Nephron progenitor cell (in vitro differentiated cells): ENCODE measurements at places on chromosomes 3 and 15.
A peak's percentile ranks its signal among the peaks of the same experiment; 100 is the strongest.

- no peak for DNase-seq
These were observed 233.5 kb upstream of the WNT5A start for GRCh38 chr3:55720614-55721013.

DNA sequence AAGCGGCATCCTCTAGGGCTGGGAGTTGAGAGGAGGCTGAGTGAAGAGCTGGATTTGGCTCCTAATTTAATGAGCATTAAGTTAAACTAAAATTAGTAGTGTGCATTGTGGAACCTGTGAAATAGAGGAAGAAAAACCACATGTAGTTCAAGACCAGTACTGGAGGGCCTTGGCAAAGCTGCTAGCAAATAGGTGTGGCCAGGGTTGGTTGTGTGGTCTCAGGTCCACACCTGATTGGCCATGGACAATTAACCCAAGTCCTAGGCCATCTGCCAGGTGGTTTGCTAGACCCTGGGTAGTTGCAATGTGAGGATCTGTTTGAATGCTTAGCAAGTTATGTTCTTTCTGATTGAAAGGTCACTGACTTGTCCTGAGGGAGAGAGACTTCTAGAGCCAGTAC is 275.5 kb downstream of the PDCD6IP start:
- no peak for DNase-seq

GRCh38 chr3:25775936-25776335 is 7.3 kb downstream of the NGLY1 start:
- no peak for DNase-seq

- peak; percentile 24 for DNase-seq
These were observed at the start of gene FAH for GRCh38 chr15:80152896-80153876. Gene FAH, plus strand, starts transcription at chr15:80152999. Its CDS starts 56 bp downstream, at chr15:80153055.

DNA sequence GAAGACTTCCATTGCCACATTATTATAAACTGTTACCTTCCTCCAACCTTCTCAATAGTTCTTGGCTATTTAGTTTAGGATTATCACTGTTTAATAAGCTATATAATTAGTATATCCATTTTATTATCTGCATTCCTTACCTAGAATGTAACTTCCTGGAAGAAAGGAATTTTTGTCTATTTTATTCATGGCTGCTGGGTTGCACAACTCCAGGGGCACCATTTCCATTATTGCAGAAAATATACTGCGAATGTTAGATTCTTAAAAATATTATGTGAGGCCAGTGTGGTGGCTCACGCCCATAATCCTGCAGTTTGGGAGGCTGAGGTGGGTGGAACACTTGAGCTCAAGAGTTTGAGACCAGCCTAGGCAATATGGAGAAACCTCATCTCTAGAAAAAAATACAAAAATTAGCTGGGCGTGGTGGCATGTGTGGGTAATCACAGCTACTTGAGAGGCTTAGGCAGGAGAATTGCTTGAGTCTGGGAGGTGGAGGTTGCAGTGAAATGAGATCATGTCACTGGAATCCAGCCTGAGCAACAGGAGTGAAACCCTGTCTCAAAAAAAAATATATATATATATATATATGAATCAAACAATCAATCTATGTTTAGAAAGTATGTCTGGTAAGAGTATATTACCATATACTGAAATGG is 19.9 kb downstream of the CLDN1 start:
- no peak for DNase-seq

GRCh38 chr3:31958701-31959152 is 22.3 kb downstream of the OSBPL10 start:
- no peak for DNase-seq

- DNase-seq, result no peak
These were observed 67.8 kb upstream of the SLC24A5 start for GRCh38 chr15:48052946-48053345.

GRCh38 chr15:55654561-55655031 is 66.5 kb upstream of the PYGO1 start:
- no peak for DNase-seq

GRCh38 chr3:123337948-123338619 is 110.8 kb downstream of the ADCY5 start:
- peak; percentile 26 for DNase-seq

- DNase-seq, result peak; percentile 26
These were observed 11.3 kb upstream of the NMNAT3 start for GRCh38 chr3:139689122-139689521.

DNA sequence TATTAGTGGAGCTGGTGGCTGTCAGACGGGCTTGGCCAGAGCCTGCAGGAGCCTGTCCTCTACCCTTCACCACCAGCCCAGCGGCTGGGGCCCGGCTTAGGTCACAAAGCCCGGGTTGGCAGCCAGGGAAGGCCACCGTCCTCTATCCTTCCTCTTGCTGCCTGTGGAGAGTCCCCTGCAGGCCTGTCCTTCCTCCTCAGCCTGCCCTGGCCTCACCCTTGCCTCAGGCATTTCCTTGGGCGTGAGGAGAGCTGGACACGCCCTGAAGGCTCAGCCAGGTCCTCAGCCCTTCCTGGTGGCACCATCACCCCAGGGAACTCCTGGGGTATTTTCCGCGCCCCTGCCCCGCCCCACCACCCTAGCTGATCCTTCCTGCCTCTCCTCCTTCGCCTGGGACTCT is 7.7 kb downstream of the CHAC1 start:
- DNase-seq, result no peak

DNA sequence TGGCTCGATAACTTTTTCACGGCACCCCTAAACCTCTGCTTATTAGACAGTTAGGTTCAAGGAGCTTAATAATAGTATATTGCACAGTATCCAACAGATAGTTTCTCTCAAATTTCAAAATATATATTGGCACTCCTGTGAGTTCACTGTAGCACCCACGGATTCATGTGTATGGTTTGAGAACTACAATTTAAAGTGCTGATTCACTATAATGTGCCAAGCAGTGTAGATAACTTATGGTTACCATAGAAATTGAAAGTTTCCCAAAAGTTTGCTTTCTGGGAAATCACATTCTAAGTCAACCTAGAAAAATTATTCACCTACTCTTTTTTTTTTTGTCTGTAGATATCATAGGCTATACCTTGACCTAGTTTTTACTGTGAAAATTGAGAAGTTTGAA is 86.6 kb downstream of the GAP43 start:
- no peak for DNase-seq

DNA sequence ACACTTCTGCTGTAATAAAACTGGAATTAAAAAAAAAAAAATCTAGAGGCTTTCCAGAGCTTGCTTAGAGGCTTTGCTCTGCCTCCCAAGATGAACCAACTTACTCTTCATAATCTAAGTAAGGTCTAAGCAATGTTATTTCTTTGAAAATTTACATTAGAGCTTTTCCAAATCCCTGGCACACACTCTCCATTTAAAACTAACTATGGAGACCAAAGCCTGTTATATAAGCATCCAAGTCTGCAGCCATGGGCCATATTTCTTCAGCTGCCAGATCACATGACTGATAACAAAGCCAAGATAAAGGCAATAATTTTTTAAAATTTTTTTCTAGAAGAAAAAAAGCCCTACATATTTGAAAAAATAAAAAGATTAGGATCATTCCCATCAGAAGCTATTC is 55.0 kb upstream of the ARHGEF3 start:
- DNase-seq, result no peak

GRCh38 chr15:29787767-29788166 is 34.5 kb downstream of the TJP1 start:
- DNase-seq, result no peak

GRCh38 chr3:149042789-149043386 is 43.4 kb downstream of the HLTF start:
- no peak for DNase-seq

DNA sequence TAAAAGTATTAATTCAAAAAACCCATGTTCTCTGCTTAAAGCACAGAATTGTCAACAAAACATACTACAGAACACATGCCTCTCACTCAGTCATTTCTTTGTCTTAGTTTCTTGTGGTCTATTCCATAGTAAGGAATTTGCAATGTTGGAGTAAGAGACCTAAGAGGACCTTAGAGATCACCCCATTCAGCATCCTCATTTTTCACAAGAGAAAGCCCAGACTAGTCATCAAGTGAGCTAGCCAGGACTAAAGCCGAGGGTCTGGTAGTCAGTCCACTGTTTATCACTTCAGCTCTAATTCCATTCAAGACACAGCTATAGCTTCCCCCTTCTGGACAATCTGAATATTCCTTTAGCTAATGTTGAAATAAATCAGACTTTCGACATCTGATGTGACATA is 601.1 kb downstream of the FHIT start:
- no peak for DNase-seq

- no peak for DNase-seq
These were observed 33.6 kb downstream of the GPR176 start for GRCh38 chr15:39886418-39886817.
